ENCODE measurements at places on chromosomes 5 and 9.

DNA sequence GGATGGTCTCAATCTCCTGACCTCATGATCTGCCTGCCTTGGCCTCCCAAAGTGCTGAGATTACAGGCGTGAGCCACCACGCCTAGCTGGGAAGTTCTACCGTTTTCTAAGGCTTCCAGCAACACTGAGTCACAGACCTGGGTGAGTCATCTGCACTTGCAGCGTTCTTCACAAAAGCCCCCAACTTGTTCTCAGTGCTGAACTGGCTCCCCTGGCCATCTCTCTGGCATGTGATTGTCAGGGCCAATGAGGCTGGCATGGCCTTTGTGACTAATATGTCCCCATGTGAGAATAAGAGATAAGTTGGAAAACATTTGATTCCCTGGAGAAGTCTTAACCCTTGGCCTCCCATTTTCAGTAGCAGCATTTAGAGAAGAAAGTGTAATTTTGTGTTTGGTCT is 124.4 kb downstream of the WDR41 start:
- no peak for DNase-seq

- DNase-seq, result no peak
Measured at GRCh38 chr5:177099422-177100093, 12.8 kb downstream of the FGFR4 start.

DNA sequence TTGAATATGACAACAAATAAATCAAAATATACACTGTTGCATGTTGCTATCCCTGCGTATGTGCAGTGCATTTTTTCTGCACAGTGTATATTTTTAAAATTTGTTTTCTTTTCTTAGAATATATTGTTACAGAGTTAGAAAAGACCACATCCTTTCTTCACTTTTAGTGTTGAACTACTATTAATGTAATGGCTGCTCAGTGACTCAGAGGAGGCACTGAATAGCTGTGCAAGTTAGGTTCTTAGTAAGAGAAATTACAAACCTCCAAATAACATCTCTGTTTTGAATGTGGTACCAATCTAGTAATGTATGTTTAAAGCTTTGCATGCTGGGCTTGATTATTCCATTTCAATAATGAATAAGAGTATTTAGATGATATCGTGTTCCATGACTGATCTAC is 208.9 kb upstream of the PRR16 start:
- DNase-seq, result no peak

DNA sequence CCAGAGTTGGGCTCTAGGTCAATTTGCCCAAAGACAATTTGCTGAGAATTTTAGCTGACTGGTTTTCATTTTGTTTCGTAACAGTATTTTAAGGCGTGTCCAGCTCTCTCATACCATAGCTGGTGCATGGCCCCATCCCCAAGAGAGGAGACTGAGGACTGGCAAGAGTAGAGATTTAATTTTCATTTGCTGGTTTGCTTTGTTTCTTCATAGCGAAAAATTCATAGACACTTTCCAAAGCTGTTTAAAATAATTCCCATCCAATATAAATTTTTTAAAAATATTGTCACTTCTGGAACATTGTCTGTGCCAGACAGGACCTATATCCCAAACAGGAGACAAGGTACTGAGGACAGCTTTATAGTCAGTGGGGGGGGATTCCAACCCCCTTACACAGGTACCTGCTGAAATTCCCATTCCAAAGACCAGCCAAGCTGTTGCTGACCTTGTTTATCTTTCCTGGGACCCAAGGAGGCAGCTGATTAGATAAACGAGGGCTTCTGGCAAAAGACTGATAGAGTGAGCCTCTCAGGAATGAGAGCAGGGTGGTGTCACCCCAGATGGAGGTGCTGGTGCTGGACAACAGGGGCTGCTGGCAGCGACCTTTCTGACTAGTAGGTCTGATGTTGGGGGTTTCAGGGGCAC is 6.8 kb upstream of the ANGPTL2 start:
- no peak for DNase-seq

DNA sequence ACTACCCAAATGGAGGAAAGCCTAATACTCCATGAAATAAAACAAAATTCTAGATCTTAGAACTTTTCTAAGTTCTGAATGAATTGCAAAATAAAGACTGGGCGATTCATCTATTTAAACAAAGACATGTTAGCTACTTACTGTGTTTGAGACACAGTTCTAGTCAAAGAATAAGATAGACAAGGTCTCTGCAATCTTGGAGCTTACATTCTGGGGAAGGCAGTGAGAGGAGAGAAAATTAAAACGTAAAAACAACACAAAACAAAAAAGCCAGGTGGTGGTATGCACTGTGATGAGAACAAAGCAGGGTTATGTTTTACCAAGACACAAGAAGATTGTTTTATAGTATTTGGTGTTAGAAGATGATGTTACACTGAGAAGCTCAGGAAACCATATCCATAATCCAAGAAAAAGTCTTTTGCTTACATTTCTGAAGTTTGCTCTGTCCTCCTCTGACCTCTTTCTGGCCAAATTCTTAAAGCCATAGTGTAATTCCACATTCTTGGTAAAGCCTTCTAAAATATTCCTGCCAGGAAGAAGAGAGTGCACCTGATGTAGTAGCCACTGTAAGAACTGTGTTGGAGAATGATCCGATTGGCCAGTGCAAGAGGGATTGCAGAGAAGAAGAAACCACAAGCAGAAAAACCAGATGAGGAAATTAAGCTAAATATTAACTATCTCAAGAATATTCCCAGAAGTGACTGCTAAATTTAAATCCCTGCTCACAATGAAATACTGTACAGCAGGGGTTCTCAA is 218.4 kb downstream of the PCSK1 start:
- DNase-seq, result no peak

DNA sequence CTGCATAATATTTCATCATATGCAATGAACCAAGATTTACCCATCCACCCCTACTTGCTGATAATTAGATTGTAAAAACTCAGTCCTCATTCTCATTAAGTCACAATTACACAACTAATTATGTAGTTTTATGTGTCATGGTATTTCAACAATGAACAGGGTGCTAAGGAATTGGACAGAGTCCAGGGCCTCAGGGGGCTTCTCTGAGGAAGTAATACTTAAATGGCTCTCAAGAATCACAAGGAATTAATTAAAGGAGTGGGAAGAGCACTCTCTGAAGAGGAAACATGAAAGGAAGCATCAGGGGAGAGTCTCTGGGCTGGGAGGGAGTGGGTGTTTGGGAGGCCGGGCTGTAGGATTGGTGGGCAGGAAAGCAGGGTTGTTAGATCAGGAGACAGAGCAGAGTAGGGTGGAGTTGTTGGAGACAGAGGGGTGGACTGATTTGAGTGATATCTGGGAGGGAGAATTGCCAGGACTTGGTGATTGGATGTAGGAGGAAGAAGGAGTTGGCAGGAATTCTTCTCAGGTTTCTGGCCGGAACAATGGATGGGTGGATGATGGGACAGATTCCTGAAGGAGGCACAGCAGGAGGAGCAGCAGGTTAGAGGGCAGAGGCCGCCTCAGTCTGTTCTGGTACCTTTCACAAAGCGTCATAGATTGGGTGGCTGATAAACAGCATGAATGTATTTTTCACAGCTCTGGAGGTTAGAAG is 23.0 kb upstream of the NSG2 start:
- DNase-seq, result no peak

- no peak for DNase-seq
Measured at GRCh38 chr5:162132348-162132747, 64.8 kb downstream of the GABRG2 start.

- DNase-seq, result no peak
Measured at GRCh38 chr9:78044189-78044588, 12.6 kb upstream of the GNAQ start.

DNA sequence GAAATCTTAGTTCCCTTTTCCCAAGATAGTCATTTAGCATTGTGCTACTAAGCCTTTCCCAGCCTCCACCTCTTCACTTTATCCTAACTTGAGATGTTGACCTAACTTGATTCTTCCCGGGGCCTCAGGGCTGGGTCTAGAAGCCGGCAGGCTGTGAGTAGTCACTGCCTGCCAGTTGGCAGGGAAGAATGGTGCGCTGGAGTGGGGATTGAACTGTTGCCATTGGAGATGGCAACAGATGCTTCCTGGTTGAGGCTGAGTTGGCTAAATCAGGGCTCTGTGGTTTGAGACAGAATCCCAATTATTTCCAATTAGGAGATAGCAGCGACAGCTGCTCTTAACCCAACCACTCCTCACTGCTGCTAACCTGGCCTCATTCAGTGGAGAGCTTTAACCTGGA is 343.1 kb downstream of the BRINP1 start:
- peak; percentile 45 for DNase-seq

GRCh38 chr5:67954351-67954750 is 261.2 kb upstream of the PIK3R1 start:
- no peak for DNase-seq

- no peak for DNase-seq
Measured at GRCh38 chr5:159814805-159815585, 101.3 kb upstream of the ADRA1B start.

DNA sequence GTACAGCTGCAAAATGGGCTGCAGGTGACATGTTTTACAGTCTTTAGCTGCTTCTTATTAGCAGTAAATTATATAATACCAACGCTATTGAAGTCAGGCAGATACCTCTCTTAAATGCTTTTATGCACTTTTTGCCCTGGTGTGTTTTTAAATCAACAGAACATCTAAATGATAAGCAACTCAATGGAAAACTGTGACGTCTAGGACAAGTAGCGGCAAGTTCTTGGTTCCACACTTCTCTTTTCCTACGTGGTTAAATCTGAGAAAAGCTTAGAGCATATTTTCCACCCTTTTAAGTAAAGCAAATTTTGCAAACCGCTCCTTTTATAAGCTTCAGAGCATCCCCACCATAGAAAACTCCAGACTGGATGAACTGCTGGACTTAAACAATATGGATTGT is 58.1 kb downstream of the CEMIP2 start:
- DNase-seq, result no peak

DNA sequence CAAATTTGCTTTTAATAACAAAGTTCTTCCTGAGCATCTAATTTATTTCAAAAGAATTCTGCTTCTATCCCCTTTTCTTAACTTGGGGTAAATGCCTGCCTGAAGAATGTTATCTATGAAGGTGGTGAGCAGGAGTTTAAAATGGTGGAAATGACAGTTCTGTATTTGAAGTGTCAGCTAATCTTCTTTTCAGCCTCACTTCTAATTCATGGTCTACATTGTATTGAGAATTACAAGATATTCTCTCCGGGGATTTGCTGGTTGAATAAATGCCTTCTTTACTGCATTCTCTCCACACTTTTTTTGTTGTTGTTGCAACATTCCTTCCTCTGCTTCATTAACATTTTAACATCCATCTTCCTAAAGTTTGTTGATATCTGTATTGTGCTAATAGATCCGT is 143.1 kb upstream of the GRIN3A start:
- DNase-seq, result no peak

DNA sequence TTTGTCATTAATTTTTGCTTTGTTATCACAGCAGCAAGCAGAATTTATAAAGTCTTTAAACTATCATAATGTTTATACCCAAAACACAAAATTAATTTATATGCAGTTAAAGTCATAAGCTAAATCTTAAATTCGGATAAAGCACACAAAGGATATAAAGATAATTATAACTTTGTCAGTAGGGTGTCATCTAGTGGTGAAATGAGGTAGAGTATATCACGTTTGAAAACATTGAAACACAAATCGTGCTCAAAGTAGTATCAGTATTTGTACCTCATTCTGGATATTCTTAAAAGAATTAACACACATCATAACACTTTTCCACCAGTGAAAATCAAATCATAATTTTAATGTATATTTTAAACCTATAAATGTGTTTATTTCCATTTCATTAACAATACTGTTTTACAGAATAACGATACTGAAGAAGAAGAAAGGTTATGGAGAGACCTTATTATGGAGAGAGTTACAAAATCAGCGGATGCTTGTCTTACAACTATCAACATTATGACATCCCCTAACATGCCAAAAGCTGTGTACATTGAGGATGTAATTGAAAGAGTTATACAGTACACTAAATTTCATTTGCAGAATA is 129.5 kb downstream of the NIPBL start:
- DNase-seq, result no peak

GRCh38 chr9:136962163-136962562 is 10.1 kb downstream of the LCN12 start:
- no peak for DNase-seq
